ENCODE measurements at places on chromosomes 12 and 14.

DNA sequence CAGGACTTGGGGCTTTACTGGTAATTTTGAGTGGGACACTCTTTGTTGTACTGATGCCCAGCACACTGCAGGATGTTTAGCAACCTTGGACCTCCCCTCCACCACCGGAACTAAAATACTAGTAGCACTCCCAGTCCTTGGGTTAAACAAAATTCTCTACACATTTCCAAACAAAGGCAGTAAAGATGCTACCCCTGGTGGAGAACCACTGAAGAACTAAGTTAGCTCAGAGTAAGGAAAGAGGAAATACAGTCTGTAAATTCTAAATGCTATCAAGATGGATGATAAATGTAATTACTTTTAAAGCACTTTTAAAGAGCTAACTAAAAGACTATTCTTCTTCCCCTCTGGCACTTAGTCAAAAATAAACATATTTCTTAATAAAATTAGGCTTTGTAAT lies 64.1 kb downstream of the LRP6 start:
- DNase-seq, result no peak

- no peak for DNase-seq
Measured at GRCh38 chr12:121858662-121859572, at the start of gene HPD. Gene HPD (minus strand): TSS chr12:121858859. CDS start chr12:121858823, 36 bp downstream.

DNA sequence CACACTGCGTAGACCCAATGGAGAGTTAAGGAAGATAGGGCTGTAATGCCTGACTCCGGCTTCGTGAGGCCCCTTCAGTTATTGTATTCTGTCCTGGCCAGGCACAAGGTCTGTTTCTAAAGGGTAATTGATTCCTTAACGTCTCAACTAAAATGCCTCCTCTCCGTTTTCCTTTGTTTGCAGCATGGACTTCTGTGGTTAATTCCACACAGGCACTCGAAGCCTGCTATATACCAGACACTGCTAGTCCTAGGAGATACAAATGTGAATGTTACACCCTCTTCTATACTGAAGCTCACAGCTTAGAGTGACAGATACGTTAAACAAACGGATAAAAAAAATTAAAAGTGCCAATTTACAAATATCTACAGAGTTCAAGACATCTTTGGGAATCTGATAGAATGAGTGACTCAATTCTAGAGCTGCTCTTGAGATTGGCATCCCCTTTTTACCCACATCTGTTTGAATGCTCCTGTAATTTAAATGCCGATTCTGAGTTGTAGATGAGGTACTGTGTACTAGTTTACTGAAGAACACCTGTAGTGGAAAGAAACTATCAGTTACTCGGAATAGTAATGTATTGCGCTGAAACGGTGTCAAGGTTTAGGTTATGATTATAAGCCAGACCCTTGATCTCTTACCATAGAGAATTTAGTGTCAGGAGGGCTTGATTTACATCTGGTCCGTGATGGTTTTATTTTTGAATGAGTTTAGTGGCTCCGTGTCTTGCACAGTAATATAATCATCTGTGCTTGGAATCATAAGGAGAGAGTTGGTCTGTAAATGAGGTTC lies 784 bp downstream of the PSMA6 start:
- DNase-seq, result no peak

- DNase-seq, result no peak
Measured at GRCh38 chr14:74645756-74646470, 33.9 kb upstream of the LTBP2 start.

DNA sequence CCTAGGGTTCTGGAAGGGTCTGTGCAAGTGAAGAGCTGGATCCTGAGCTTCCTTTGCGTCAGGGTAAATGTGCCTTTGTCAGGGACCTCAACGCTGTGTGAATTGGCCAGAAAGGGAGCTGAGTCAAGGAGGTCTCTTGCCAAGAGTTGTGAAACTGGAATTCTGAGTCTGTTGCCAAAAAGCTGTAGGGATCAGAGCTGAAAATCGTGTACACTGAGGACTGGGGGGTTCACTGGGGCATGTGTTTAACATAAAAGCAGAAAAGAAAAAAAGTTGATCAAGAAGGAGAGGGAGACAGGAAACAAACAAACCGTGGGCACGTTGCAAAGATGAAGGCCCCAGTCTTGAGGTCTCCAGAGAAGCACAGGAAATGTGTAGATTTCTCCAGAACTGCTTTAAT lies 1081.5 kb downstream of the VRK1 start:
- no peak for DNase-seq

DNA sequence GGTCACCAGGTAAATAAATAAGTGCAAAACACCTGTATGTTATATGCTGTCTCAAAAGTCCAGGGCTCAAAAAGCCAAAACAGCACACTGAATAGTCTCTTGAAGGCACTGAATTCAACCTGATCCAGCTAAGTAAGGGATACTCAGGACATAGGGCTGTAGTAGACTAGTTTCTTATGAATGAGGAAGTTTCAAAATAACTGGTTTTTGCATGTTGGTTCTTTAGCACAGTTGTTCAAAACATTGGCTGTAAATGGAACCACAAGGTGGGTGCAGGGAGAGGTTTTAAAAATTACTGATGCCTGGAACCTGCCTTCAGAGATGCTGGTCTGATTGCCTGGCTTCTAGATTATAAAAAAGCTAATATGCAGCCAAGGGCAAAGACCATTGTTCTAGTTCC lies 34.1 kb downstream of the NDUFA12 start:
- no peak for DNase-seq

GRCh38 chr12:121741743-121742142 lies 29.2 kb downstream of the TMEM120B start:
- DNase-seq, result no peak

DNA sequence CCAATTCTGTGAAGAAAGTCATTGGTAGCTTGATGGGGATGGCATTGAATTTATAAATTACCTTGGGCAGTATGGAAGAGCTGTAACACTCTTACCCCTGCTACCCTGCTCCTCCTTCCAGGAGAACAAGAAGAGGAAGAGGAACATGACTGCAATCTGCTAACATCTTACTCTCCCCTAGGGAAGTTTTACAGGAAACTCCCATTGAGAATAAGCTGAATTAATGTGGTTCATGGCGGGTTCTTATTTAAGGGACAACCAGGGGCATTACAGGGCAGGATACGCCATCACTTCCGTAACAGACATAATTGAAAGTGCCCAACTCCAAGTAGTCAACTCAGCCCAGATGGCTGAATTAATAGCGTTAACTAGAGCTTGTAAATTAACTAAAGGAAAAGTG lies 9.4 kb upstream of the PSMC1 start:
- no peak for DNase-seq

DNA sequence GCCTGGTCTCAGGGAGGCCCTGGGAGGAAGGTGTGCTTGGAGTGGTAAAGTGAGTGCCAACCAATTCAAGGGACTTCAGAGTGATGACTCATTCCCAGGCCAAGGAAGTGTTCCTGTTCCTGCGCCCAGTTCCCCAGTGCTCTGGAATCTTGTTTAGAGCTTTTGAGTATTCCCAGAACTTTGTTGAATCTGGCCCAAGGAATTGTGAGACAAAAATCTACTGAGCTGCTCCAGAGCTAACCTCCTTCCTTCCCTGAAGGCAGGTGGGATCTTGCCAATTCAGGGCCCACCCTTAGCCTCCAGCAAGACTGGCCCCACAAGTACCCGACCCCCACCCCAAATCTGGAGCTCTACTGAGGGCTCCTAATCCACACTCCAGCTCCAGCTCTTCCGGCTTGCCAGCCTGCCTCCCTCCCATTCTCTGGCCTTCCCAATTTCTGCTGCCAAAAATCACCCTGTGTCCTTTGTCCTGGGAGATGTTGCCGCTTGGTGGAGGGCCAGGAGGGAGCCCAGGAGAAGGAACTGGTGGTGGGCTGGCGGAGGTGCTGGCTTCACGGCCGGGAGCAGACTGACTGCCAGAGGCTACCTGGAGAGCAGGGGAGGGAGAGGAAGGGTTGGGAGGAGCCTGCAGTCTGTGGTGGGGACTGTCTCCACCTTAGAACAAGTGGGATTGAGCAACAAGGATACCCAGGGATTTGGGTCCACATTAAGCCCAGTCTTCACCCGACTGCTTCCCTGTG lies 2.0 kb upstream of the ATN1 start:
- DNase-seq, result no peak

GRCh38 chr12:128266086-128266485 lies 884 bp upstream of the TMEM132C start:
- no peak for DNase-seq

DNA sequence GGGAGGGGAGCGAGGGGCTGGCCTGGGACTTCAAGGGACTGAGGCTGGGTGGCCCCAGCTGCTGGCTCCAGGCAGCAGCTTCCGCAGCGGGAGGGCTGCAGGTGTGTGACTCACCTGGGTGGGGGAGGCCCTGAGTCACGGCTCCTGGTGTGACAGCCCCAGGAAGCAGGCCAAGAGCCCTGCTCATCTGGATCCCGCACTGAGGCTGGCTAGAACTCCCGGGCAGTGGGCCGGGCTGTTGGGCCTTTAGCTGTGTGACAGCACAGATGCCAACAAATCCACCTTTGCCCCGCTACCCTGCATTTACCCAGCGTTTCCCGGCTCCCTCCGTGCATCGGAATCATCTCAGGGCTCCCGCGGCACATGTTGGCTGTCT lies 180.0 kb upstream of the PRMT8 start:
- no peak for DNase-seq

- no peak for DNase-seq
Measured at GRCh38 chr14:32620724-32621123, 291.6 kb downstream of the AKAP6 start.

- no peak for DNase-seq
Measured at GRCh38 chr12:109879351-109880042, 844 bp downstream of the GLTP start.

Measured in activated effector memory CD4-positive, alpha-beta T cell treated with Interleukin-2 at 50 U/mL for 16 hours (primary cell).